ENCODE measurements at places on chromosomes 1 and 21. TPM values are rescaled to one million over a fixed set of nuclear protein-coding genes. Genes with fewer than 3 reads are reported as not detected.
A peak's percentile ranks its signal among the peaks of the same experiment; 100 is the strongest.

TNFRSF9 gene
- 4.1 TPM for total RNA-seq

MANEAL gene
- 5.6 TPM for total RNA-seq

FAM167B gene
- not detected for total RNA-seq

FMN2 gene
- total RNA-seq = 19.8 TPM

LMO4 gene
- 86.1 TPM for total RNA-seq

INTS11 gene
- total RNA-seq = 62.6 TPM

GRCh38 chr1:198657550-198658064 is 18.8 kb downstream of the PTPRC start:
- DNase-seq = peak; percentile 84

DNA sequence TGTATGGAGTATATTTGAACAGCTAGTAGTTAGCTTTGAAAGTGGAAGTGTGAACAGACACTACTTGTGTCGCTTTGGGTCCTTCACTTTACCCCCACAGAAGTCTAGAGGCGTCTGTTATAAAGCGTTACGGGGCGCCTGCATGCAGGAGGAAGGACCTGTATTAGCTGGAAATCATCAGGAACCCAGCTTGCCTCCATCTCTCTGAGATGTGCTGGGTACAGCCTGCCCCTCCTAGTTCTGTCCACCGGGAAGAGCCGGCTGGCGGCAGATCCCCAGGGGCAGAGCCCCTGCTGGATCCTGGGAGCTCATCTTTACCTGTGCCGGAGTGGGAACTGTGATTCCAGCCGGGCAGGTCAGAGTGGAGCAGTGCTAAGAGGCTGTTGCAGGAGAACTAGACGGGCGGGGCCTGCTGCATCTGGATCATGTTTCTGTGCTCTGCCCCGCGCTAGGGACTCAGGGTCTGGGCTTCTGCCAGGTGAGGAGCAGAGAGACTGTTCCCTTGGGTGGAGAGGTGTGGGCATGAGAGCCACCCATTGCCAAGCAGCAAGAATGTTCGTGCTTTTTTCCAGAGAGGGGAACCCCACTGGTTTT is 22.3 kb upstream of the SPSB1 start:
- DNase-seq = no peak

DNA sequence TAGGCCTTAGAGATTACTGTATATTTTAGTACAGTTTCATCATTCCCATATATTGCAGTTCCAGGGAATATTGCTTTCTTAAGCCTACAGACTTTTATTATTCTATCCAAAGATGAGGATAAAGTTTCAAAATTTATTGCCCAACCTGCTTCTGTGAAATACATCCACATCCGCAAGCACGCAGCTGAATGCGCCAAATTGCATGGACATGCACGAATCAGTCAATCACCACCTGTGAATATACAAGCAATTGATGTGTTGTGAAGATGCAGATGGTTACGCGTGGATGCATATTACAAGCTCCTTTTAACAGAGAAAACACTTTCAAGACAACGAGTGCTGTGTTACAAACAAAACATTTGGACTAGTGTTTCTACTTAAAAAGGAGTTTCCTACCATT is 577.8 kb upstream of the PLXNA2 start:
- DNase-seq = no peak

DNA sequence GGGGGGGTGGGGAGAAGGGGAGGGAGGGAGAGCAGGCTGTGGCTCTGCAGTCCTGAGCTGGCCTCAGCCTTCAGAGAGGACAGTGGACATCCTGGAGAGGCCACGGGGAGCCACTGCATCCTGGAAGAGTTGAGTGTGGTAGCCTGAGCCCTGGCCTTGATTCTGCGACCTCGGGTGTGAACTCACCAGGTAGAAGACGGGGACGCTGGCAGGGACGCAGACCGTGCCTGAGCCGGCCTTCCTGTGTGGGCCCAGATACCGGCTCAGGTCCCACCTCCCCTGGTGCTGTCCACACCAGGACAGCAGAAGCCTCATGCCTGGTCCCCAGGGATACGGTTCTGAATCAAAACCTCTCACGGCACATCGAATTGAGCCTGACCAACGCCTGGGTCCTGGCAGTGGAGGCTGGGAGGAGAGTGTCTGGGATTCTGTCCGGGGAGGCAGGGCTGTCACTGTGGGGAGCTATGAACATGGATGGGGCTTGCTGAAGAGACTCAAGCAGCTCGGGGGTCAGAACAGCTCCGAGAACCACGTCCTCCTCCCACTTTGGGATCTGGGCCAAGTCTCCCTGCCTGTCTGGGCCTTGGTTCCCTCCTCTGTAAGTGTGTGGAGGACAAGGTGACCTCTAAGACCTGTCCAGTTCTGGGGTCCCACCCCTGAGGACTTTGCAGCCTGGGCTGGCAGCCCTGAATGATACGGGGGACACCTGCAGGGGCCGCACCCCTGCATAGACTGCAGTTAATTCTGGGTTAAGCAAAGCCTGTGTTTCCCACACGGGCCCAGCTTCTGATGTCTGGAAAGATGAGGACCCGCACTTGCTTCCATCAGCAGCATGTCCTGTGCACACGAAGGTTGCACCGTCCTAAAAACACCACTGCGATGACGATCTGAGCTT is 30.4 kb downstream of the RRP1 start:
- DNase-seq = no peak

GRCh38 chr1:239655023-239655422 is 268.7 kb downstream of the CHRM3 start:
- DNase-seq = no peak

DNA sequence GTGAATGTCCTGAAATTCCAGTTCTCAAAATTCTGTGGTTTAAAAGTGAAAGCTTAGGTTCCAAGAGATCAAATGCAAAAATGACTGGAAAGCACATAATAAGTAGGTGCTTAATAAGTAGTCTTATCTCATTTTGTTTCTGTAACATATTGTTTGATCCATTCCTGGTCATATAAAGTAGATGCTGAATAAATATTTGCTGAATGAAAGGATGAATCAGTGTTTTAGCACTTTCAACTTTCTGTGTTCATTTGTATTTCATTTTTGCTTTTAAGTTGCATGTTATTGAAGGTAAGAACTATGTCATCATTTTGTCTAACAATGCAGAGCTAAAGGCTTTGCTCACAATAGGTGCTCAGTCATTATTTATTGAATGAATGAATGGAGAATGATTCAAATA is 6.3 kb downstream of the MAST2 start:
- DNase-seq = no peak

DNA sequence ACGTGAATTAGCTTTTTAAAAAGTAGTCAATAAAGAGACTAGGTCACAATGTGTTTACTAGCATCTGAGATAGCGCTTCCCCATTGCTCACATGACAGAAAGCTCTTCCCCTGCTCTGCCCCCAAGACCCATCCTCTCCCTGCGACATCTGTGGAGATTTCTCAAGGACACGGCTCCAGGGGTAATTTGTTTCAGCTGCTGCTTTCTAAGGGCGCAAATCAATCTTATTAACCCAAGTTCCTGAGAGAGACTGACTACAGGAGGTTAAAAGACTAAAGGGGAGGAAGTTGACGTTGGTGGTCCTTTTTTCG is at the start of gene MYOCOS:
MYOCOS (plus strand) TSS at position 92 of the 311 bp plus-strand sequence. CDS start 1,641 bp downstream, outside the sequence.
- DNase-seq = no peak

DNA sequence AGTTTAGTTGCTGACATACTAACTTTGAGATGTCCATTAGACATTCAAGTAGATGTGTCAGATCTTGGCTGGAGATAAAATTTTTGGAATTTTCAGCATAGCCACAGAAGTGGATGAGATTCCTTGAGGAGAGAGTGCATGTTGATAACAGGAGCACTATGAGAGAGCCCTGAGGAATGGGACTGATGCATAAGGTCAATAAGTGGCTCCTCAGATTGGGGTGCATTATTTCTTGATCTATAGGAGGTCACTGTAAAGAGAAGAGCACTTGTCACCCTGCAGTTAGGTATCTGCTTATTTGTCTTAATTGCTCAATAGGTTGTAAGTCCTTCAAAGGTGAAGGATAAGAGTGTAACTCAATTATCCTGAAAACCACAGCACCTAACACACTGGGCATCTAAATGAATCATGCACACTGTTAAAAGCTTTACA is 52.0 kb upstream of the TACSTD2 start:
- peak; percentile 63 for DNase-seq

DNA sequence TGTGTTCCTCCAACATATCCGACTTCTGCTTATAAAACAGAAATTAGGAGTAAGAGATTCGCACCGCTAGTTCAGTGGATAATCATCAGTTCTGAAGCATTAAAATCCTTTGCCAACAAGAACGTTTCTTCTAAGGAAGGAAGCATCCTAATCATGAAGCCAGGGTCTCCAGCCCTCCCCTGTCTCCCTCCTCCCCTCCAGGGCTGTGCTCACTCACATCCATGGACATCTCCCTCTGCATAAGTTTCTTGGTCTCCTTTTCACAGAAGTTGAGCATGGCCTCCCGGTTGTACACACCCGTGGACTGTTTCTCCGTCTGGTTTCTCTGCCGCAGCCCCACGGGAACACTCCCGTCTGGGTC is 505 bp downstream of the LMOD1 start:
- no peak for DNase-seq

DNA sequence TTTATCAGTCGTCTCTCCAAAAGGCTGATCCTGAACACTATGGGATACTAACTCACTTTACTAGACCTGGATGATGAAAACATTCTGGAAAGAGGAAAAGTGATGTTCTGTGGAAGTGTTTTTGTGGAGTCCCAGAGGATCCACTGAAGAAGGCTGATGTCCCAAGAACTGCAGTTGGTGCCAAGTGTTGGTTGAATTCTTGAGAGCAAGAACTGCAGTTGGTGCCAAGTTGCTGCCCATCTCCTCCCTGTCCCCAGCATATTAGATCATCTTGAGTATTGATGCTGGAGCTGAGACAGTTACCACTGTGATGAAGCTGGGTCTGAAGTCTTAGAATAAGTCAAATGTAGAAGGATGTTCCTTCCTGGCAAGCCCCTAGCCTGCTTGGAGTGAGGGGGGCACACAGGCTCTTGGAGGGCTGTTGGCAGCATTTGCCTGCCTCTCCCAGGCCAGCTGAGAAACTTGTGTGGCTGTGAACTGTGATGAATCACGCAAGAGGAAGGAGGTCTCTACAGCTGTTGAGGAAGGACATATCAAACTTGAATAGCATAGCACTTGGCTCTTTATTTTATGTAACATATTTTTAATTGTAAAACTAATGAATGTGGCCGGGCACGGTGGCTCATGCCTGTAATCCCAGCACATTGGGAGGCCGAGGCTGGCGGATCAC is 48.1 kb downstream of the DNAJC6 start:
- no peak for DNase-seq

DNA sequence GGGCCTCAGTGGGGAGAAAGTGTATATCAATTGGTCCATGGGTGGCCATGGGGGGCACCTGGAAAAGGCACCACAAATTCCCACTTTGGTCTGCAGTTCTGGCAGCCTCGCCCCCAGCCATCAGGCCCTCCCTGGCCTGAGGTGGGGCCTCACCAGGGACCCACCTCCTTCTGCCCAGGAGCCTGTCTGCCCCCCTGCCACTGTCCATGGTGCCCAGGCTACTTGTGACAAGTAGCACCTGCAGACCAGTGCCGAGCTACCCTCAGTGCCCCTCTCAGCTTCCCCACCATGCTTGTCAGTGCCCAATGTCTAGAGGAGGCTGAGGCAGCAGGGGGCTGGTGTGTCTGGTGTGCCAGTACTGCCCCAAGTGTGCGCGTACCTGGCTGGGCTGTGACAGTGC is 87.1 kb upstream of the PAXBP1 start:
- DNase-seq = no peak

GRCh38 chr1:10830961-10831668 is 34.7 kb upstream of the CASZ1 start:
- DNase-seq = peak; percentile 63

GRCh38 chr1:67393240-67393639 is 37.0 kb downstream of the SERBP1 start:
- DNase-seq = no peak

DNA sequence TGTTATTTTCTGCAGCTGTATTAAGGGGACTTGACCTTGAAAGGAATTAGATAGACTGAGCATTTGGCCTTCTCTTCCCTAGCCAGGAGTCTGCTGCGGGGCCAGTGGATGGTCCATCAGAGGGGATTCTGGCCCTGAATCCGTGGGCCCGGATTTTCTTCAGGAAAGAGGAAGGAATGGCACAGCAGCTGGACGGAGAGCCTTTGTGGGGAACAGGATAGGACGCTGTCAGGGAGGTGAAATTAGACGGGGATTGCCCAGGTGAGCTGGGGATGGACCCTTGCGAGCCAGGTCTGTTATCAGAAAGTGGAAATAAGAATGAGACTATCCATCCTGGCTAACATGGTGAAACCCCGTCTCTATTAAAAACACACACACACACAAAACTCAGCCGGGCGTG is 1.7 kb upstream of the C2CD2 start:
- DNase-seq = no peak

GRCh38 chr1:44849575-44850132 is 6.6 kb upstream of the PTCH2 start:
- peak; percentile 27 for DNase-seq

GRCh38 chr1:8427986-8428385 is 110.1 kb downstream of the SLC45A1 start:
- no peak for DNase-seq

- DNase-seq = no peak
Measured at GRCh38 chr21:26832546-26832945, 12.7 kb downstream of the ADAMTS1 start.

DNA sequence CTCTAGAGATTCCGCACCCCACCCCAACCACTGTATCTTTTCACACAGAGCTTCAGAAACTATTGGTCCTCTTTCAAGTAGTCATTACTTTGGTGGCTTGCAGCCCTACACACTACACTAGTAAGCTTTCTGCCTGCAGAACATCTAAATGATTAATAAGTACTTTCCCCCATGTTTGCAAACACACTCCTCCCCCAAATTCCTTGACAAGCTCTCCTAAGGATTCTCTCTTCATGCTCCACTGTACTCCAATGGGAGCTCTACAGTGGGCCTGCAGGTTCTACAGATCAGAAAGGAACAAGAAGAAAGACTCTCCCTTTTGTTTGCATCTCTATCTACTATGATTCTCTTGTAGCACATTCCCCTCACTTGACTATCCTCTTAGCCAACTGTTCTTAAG is 16.3 kb upstream of the NUF2 start:
- DNase-seq = no peak

DNA sequence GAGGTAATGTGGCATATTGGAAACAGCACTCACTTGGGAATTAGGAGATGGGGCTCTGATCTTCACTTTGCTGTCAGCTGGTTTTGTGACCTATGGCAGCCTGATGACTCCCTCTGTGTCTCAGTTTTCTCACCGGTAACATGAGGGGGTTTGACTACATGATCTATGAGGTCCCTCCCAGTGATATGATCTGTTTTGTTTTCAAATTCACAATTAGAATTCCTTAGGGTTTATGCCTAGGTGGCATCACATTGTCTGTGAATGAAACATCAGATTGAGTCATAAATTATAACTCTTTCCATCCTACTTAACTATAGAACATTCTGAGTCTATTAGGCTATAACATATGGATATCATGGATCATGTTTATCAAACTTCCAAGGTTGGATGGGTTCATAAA is 386.6 kb downstream of the PTBP2 start:
- no peak for DNase-seq

All from RPMI7951 (cell line).